ENCODE measurements at places on chromosomes 4 and X.
A peak's percentile ranks its signal among the peaks of the same experiment; 100 is the strongest.

GRCh38 chrX:107549504-107549903 lies 78.8 kb upstream of the PRPS1 start:
- no peak for DNase-seq

GRCh38 chr4:164188236-164188635 lies 565.7 kb upstream of the SMIM31 start:
- DNase-seq, result no peak

DNA sequence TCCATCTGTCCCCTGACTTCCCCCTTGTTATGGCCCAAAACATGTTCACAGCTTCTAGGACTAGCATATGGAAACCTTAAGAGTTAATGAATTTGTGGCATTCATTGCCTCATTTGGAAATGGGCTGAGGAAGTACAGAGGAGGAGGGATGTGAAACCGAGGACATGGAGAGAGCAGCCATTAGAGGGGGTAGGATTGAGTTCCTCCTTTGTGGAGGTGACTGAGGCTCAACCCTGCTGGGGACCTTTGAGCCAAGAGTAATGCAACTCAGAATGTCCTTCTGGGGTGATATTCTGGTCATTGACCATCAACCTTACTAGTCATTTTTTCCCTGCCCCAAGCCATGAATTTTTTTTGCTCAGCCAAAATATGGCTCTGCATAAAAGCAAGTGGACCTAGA lies 109.4 kb downstream of the ZNF518B start:
- DNase-seq, result no peak

- no peak for DNase-seq
These were observed 111.2 kb downstream of the ELOVL6 start for GRCh38 chr4:110087070-110087708.

DNA sequence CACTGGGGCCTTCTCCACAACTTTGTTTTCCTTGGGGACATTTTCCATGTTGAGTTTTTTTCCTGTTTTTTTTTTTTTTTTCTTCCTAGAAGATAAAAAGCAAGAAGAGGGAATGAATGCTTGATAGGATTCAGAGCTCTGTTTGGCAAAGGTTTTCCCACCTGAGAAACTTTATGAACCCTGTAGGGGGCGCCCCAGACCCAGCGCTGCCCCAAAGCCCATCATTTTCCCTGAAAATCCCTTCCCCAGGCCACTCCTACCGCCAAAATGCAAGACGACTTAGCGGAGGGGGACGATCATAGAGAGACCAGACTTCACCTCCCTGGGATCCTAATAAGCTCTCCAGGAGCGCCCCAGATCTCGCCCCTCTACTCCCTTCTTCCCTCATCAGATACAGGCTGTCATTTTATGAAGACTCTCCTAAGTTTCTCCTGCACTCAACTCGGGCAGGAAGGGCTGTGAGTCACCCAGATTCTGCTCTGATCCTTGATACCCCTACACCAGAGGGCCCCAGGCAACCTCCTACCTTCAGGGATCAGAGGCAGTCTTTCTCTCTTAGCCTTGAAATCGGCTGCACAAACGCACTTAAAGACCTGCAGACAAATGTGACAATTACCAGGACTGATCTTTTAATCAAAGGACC lies 1.4 kb downstream of the BEX5 start:
- no peak for DNase-seq

DNA sequence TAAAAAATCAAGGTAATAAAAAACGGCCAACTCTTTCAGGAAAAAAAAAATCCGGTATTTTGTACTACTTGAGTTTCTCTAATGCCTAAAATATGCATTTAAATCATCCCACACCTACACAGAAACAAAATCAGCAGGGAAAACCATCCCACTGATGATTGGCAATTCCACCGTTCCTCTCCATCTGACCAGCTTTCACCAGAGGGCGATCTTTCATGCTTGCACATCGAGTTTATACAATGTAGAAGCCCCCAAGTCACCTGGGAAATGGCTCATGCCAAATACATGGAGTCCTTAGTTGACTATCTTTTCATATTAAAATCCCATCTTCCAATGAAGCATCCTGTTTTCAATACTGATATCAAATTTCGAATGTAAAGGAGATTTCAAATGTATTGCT lies 69.2 kb downstream of the PTCHD1 start:
- no peak for DNase-seq

DNA sequence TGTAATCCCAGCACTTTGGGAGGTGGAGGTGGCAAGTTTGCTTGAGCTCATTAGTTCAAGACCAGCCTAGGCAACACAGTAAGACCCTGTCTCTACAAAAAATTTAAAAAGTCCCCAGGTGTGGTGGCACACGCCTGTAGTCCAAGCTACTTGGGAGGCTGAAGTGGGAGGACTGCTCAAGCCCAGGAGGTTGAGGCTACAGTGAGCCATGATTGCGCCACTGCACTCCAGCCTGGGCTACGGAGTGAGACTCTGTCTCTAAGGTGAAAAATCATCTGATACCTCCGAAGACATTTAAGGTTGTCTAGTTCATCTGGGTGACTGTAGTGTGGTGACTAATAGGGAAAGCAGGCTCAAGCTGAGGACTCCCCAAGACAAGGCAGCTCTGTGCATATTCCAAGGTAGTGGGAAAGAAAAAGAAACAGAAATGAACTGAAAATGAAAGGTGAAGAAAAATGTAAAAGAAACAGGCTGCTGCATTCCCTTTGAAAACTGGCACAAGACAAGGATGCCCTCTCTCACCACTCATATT lies 23.3 kb downstream of the FRYL start:
- no peak for DNase-seq

- DNase-seq, result no peak
These were observed 85.7 kb upstream of the EXOC1L start for GRCh38 chr4:55733932-55734331.

GRCh38 chr4:10747186-10747585 lies 62.6 kb upstream of the CLNK start:
- no peak for DNase-seq

GRCh38 chrX:13338996-13339515 lies 19.2 kb upstream of the ATXN3L start:
- no peak for DNase-seq

DNA sequence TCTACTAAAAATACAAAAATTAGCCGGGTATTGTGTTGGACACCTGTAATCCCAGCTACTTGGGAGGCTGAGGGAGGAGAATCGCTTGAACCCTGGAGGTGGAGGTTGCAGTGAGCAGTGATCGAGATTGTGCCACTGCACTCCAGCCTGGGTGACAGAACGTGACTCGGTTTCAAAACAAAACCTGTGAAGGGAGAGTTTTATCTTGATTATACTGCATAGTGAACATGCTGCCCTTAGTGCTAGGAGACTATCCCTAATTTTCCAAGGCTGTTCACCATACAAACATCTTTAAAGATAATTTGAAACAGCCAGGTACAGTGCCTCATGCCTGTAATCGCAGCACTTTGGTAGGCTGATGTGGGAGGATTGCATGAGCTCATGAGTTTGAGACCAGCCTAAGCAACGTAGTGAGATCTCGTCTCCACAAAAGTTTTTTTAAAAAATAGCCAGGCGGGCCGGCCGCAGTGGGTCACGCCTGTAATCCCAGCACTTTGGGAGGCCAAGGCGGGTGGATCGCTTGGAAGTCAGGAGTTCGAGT lies 6.2 kb downstream of the AFF1 start:
- DNase-seq, result no peak

DNA sequence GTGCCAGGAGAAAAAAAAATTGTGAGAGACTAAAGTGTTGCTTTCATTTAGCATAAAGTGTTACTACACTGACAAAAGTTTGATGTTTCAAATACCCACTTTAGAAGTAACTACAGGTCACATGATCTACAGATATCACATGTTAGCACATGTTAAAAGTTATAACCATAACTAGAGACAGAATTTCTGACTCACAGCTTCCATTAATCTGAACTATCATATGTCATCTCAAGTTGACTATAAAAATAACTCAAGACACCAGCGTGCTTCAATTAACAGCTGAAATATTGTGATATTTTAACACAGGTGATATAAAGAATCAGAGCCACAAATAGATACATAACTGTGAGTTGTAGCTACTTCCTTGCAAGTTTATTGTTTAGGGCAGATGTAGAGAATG lies 591.5 kb upstream of the PITX2 start:
- DNase-seq, result no peak

DNA sequence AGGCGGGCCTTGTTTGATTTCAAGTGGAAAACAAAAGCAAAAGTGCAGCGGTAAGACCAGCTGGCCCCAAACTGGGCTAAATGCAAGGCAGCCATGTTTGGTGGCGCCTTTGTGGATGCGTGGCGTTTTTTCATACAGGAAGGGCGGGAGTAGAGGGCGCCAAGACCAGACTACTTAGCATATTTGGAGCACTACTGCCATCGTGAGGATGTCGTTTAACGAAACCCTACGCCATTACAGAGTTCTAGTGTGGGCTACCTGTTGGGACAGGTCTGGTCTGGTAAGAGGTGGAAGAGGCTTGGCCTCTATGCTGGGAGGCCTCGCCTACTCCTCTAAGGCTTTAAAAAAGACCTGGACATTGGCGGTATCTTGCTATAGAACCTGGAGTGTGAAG lies 230.7 kb upstream of the STK26 start:
- DNase-seq, result peak; percentile 85

- DNase-seq, result no peak
These were observed 49.6 kb upstream of the ATXN3L start for GRCh38 chrX:13369256-13370030.

DNA sequence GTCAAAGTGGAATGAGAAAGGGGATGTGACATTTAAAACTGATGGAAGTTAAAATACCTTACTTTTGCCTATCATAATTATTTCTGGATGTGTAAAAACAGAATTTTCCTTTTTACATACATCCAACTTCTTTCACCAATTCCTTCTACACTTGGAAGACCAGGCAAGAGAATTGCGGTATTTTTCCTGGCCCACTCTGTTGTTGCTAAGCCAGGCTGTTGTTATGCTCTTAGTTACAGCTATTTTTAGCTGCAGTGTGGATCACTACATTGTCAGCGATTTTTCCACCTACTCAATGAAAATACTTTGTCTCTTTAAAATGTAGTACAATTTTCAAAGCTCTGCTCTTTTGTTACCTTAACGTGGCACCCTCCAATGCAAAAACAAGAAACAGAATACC lies 43.4 kb downstream of the NKX6-1 start:
- no peak for DNase-seq

DNA sequence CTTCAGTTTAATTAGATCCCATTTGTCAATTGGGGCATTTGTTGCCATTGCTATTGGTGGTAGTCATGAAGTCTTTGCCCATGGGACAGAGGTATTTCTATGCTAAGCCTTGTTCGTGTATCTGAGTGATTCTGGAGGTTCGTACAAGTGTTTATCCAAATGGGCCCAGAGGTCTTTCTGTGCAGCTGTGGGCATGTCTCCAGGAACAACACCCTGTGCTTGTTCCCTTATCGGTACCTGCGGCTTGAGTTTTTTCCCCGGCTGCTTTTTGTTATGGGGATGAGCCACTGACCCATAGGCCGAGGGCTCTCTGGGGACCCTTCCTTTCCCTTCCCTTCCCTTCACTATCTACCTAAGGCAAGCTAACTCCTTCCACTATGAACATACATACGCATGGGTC lies 81.4 kb upstream of the WDR1 start:
- DNase-seq, result no peak

DNA sequence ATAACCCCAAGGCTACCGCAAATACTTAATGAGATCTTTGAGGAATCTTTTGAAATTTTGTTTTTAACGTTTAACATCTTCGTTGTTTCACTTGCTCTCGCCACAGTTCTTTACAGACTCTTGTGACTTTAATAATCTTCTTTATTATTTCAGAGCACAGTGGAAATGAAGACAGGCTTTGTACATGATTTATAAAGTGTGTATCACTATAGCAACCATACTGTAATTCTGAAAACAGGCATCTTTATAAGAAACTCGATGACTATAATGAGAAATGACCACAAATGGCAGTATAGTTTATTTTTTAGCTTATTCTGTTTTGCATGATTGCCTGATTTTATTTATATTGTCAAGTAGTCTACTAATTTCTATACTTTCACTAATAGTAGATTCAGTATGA lies 224.4 kb upstream of the GALNTL6 start:
- DNase-seq, result no peak

DNA sequence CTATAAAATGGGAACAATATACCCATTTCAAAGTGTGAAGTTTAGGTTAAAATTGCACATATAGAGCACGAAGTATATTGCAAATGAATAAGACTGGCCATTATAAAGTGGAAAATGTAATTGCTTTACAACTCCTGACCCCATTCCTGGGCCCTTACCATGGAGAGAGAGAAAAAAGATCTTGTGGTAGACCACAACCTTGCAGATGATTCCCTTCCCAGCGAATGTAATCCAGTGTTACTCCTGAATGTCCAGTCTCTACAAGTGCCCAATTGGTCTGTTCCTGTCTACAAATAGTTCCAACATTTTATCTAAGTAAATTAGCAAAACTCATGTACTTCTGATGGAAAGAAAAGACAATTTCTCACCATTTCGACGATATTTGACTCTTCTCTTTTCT lies 184.1 kb upstream of the LNX1 start:
- DNase-seq, result no peak

DNA sequence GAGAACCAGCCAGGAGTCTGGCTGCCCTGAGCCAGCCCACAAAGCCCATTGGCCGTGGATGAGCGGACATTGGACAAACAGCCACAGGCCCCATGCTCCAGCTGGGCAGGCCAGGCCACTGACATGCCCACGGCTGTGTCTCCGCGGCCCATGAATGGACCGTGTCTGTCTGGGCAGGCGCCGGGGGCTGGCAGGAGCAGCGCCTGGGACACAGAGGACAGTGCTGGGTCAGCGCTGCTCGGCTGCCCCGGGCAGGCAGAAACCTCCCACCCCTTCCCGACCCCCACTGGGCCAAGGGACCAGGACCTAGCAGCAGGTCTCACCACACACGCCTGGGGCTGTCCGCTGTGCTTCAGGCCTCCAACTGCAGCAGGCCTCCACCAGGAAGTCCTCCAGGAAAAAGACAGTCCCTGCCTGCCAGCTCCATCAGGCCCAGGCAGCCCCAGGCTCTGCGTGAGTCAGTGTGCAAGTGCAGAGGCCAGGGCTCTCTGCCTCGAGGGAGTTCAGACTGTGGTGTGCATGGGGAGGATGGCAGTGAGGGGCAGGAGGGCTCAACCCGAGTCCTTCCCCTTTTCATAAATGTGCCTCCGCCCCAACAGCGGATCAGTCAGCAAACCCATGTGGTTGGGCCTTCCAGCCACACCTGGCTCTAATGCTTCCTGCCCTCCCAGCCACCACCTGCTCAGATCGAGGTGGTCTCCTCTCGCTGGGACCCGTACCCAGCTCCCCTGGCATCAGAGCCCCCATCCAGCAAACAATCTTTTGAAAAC lies 17.2 kb upstream of the FGFR3 start:
- DNase-seq, result no peak

DNA sequence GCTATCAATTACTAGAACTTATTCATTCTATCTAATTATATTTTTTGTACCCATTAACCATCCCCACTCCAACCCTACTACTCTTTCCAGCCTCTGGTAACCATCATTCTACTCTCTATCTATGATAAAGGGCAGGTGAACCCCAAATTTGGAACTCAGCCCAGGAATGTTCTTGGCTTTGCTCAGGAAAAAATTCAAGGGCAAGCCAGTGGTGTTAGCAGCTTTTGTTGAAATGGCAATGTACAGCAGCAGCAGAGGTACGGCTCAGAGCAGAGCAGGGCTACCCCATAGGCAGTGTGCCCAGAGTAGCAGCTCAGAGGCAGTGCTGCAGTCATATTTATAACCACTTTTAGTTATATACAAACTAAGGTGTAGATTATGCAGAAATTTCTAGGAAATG lies 138.2 kb downstream of the RNF150 start:
- DNase-seq, result no peak
